ENCODE measurements at places on chromosomes 3 and 15.

DNA sequence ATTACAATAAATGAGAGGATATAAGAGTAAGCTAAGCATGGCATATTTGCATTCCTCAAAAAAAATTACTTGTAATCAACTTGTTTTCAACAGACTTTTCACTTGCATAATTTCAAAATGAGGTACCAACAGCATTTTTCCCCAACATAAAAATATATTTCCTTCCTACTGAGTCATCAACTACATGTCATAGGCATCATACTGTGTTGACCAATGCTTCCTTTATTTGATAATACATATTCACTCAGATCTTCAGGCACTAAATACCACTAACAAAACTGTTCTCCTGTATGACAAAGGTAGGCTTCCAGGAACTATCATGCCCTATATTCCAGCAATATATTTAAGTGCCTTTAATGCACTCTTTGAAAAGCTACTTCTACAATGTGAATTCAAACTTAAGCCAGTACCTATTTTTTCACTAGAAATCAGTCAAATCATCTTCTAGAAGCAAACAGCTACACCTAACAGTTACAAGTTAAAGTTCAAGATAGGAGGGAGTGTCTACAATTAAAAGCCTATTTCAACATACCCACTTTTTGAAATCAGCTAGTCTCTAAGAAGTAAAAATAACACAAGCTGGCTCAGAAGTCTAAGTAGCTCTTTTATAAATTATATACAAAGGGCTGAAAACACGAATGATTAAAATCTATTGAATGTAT is 11.3 kb downstream of the ADAM10 start:
- DNase-seq, result no peak

DNA sequence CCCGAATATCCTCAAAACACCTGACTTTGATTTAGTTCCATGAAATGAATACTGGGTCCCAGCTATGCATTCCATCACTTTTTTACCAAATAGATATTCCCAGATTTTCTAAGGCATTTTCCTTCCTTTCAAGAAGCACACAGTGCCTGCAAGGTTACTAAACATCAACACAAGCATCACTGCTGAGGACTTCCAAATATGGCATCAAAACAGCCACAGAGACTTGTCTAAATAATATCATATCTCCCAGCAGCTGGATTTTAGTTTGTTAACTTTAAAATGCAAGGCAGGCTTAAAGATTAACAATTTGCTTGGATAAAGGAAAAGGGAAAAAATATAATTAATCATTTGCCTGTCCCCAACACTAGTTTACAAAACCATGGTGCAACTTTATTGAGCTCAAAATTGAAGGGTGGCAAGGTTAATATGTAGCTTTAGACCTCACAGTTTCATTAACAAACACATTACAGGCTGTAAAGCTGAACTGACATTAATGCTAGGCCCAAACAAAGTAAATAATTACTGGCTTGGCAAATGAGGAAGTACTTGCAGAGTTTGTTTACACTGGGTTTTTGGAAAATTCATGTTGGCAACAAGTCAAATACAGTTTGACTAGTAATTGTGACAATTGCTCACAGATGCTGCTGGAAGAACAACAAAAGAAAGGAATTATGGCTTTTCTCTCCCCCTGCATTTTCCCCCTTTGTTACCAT is 401.7 kb upstream of the CDIN1 start:
- peak; percentile 69 for DNase-seq

GRCh38 chr3:138082085-138082991 is 33.1 kb downstream of the DZIP1L start:
- no peak for DNase-seq

GRCh38 chr3:12613250-12613649 is 50.7 kb downstream of the RAF1 start:
- DNase-seq, result no peak

DNA sequence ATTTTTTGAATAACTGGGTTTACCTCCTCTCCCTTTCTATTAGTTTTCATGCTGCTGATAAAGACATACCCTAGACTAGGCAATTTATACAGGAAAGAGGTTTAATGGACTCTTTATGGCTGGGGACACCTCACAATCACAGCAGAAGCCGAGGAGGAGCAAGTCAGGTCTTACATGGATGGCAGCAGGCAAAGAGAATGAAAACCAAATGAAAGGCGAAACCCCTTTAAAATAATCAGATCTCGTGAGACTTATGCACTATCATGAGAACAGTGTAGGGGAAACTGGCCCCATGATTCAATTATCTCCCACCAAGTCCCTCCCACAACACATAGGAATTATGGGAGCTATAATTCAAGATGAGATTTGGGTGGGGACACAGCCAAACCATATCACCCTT is 2.0 kb upstream of the RSL24D1 start:
- DNase-seq, result no peak

- DNase-seq, result no peak
Observed at GRCh38 chr3:15171096-15171495, 35.0 kb upstream of the CAPN7 start.

GRCh38 chr3:97817965-97818364 is 3.8 kb upstream of the CRYBG3 start:
- no peak for DNase-seq

DNA sequence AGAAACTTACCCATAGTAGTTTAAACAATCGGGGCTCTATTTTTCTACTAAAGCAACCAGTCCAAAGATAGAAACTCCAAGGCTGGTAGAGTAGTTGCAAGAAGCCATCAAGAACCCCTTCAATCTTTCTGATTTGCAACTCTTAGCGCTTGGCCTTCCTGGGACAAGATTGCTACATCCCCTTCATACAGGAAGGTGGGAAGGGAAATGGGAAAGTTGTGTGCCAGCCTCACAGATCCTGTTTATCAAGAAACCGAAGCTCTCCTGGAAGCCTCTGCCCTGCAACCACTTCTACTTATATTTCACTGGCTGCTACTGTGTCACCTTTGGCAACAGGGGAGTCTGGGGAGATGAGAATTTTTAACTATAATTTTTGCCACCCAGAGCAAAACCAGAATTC is 46.2 kb downstream of the OSBPL10 start:
- no peak for DNase-seq

GRCh38 chr3:185823078-185824044 is 1.5 kb downstream of the IGF2BP2 start:
- DNase-seq, result no peak

GRCh38 chr15:91941871-91942658 is 88.6 kb downstream of the SLCO3A1 start:
- DNase-seq, result no peak

- DNase-seq, result no peak
Observed at GRCh38 chr15:61169904-61170695, 59.0 kb downstream of the RORA start.

GRCh38 chr15:51114437-51115119 is 19.9 kb upstream of the TNFAIP8L3 start:
- no peak for DNase-seq

- no peak for DNase-seq
Observed at GRCh38 chr15:71180986-71181853, 65.9 kb downstream of the THSD4 start.

DNA sequence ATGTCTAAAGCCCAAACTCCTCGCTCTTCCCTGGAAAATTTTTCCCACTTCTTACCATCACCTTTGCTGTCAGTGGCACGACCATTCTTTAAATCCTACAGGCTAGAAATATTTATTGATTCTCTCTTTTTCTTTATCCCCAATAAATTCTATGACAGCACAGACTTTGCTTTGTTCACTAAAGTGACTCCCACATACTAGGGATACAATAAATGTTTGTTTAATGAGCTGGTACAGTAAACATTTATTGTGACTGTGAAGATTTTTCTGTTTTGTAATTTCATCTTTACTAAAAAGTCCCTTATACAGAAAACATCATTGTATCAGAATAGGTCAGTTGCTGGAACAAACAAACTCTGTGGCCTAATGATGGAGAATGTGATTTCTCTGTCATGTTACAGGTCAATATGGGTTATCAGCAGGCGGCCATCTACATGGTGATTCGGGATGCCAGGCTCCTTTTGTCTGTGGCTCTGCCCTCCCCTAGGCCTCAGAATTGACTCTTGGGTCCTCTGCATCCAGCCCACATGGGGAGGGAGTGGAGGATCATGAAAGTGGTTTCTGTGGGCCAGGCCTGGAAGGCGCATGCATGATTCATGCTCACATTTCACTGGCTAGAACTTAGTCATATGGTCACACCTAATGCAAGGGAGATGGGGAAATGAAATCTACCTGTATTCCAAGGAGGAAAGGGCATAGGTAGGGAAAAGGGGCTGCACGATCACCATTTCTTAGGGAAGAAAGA is 22.7 kb upstream of the KNG1 start:
- DNase-seq, result no peak

GRCh38 chr3:55804170-55805095 is 317.3 kb upstream of the WNT5A start:
- DNase-seq, result no peak

GRCh38 chr15:49286649-49287404 is 116.8 kb downstream of the GALK2 start:
- DNase-seq, result no peak

DNA sequence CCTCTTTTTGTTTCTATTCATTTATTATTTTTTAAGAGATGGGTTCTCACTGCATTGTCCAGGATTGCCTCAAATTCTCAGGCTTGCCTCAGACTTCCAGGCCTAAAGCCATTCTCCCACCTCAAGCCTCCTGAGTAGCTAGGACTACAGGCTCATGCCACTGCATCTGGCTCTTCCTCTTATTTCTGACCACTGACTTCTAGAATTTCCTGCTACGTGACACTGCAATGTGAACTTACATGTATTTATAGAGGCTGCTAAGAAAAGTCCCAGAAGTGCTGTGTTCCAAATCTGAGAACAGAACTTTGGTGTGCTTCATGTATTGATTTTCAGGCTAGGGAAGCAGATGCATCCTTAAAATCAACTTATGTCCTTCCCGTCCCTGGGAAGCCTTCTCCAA is 407.4 kb downstream of the RSL24D1 start:
- DNase-seq, result no peak

Data from AG09319 (cell line).